SW480 (cell line): ENCODE measurements at places on chromosomes 2 and 18.

- DNase-seq: no peak
Measured at GRCh38 chr2:25655316-25655715, 18.1 kb downstream of the DTNB start.

DNA sequence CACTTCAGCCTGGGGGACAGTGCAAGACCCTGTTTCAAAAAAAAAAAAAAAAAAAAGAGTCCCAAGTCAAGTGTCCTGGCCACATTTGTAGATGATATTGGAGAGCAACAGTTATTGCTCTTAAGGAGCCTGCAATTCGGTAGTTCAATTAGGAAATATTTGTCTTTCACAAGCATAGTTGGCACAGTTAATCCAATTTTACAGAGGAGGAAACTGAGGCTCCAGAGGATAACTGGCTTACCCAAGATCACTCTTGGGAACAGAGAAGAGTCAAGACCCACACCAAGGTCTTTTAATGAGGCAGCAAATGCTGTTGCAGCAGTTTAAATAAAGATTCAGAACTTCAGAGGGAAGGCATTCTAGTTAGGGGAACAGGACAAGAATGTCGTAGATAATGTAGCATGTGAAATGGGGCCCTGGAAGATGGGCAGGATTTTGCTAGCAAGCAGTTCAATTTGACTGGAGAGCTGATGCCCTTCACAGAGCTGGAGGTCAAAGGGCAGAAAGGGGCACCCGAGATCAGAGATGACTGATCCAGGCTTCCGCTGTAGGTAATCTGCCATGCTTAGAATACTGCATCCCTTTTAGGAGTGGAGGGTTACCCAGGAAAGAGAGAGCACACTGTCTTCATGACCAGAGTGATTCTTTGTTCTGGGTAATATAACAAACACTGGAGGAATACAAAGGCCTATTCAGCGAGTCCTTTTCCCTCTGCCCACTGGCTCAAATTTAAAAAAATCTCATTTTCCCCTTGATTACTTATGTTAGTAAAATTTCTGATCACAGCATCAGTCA, 3.0 kb downstream of the NPC1 start:
- DNase-seq: no peak

GRCh38 chr2:191049728-191050639, 36.0 kb upstream of the STAT1 start:
- no peak for DNase-seq

DNA sequence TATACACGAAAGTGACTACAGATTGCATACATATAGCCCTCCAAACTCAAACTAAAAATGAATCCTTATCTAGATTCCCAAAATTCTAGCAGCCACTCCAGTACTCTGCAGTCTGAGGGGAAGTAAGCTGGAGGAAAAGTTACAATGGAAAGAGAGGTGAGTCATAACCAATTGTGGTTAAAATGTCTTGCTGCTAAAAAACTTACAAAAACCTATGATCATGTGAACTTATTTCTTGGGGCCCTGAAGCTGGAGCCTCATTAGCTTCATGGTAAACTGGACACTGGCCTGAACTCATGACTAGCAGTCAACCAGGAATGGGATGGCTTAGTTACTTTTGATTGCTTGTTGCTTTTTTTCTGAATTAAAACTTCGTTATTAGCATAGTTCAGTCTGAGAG, 175.9 kb downstream of the SLC4A3 start:
- peak; percentile 28 for DNase-seq
